ENCODE measurements at places on chromosomes 2 and 18.

- DNase-seq: no peak
Measured at GRCh38 chr2:21376864-21377263, 253.1 kb downstream of the TDRD15 start.

- no peak for DNase-seq
Measured at GRCh38 chr18:2618009-2618408, 37.5 kb upstream of the SMCHD1 start.

GRCh38 chr18:27400001-27400400 lies 214.9 kb upstream of the CHST9 start:
- DNase-seq: no peak

GRCh38 chr2:25294573-25295462 lies 46.9 kb downstream of the DNMT3A start:
- peak; percentile 58 for DNase-seq

DNA sequence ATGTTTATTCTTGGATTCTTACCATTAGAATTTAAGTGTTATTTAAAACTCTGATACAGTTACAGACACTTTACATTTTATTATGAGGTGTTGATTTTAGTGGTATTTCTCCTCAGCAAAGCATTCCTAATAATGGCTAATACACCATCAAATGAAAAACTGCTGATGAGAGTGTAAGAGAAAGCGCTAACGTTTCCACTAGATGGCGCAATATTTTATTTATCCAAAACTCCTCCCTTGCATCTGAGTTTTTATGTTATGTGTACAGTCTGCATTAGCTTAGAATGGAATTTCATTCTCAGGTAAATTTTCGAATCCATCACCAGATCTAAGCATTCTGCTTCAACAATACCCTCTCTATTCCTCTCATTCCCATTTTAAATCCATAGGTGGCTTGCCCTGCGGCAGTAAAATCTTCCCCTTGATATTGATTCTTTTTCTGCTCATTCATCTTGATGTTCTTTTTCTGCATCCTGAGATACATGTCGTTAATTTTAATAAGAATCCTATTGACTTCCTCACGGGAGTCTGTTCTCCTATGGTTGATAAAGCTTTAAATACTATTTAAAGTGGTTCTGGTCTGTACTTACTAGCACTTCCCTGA lies 53.9 kb downstream of the PRKRA start:
- no peak for DNase-seq

DNA sequence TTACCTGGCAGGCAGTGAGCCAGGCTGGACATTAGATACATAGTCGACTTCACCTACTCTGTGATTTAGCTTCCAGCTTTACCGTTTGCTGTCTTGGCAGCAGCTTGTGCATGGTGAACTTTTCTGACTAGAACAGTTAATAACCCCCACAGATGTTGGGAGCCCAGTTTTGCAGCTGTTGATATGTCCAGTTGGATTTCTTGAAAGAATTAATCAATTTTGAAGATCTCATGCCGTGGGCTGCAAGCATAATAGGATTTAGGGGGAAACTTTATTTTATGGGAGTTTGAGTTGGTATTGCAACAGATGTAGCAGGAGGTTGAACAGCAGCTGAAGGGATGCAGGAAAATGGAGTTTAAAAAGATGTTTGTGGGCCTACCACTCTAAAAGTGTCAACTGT lies 13.8 kb downstream of the MYO1B start:
- DNase-seq: no peak

DNA sequence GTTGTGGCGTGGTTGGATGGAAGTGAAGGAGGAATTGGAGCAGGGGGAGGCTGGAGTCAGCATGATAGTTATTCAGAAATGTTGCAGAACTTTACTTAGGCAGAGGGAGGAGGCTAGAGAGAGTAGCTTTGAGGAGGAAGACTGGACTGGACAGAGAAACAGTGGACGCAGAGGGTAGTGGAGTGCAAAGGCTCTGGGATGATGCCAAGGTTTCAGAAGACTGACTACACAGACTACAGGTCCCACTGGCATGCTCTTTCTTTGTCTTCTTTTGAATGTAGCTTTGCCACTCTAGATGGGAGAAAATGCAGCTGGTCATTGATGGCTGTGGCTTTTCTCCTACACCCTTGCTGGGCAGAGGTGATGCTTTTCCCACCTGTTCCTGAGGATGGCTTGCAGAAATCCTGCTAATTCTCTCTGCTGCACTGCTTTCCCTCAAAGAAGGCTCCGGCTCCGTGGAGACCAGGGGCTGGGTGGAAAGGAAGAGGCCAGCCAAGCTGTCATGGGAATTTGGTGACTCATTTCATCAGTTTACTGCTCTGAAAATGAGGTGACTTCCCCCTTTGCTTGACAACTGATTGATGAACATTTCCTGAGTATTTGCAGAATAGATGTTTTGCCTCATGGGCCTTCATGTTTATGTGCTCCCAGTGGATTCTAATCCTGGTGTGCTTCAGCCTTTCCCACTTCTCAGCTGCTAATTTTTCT lies 42.4 kb downstream of the MEIS1 start:
- DNase-seq: no peak

DNA sequence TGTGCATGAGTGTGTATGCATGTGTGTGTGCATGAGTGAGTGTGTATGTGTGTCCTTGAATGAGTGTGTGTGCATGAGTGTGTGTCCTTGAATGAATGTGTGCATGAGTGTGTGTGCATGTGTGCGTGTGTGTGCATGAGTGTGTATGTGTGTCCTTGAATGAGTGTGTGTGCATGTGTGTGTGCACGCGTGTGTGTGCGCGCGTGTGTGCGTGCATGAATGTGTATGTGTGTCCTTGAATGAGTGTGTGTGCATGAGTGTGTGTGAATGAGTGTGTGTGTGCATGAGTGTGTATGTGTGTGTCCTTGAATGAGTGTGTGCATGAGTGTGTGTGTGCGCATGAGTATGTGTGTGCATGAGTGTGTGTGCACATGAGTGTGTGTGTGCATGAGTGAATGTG lies 271.9 kb downstream of the RNF144A start:
- DNase-seq: no peak

- DNase-seq: no peak
Measured at GRCh38 chr2:30026091-30027055, 105.0 kb upstream of the ALK start.

GRCh38 chr18:68426731-68427315 lies 288.1 kb downstream of the TMX3 start:
- DNase-seq: no peak

- no peak for DNase-seq
Measured at GRCh38 chr2:44975571-44976450, 33.4 kb downstream of the SIX2 start.

DNA sequence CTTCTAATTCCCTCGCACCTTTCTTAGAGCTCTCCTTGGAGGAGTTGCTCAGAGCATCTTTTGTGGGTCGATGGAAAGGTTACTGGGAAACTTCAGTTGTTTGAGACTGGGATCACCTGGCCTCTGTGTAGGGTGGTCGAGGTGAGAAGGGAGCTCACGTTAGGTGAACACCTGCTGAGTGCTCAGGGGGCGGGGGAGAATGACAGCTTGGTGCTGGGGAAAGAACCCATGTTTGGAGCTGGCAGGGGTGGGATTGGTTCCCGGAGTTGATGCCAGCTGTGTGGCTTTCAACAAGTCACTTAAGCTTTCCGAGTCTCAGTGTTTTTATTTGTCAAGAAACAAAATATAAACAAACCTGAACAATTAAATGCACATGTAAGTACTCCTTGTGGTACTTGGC lies 122.3 kb downstream of the GLI2 start:
- no peak for DNase-seq

DNA sequence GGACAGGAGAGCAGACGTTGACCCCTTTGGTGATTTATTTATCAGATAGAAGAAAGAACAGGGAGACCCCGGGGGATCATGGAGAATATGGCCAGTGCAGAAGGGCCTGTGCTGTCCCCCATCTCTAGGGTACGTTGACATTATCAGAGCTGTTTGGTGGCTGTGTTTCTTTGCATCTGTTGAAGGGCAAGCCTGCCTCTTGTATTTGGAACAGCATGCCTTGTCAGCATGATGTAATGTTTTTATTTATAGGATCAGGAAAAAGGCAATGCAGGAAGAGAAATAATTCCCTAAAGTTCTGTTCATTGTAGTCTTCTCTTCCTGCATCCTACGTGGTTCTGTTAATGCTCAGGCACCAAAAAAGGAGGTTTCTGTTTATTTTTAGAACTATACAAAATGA lies 49.8 kb upstream of the CABYR start:
- DNase-seq: no peak

GRCh38 chr18:54224379-54225014 lies at the start of gene MBD2:
Gene MBD2, minus strand, starts transcription at chr18:54224669. Its CDS starts 110 bp downstream, at chr18:54224559.
- peak; percentile 84 for DNase-seq

DNA sequence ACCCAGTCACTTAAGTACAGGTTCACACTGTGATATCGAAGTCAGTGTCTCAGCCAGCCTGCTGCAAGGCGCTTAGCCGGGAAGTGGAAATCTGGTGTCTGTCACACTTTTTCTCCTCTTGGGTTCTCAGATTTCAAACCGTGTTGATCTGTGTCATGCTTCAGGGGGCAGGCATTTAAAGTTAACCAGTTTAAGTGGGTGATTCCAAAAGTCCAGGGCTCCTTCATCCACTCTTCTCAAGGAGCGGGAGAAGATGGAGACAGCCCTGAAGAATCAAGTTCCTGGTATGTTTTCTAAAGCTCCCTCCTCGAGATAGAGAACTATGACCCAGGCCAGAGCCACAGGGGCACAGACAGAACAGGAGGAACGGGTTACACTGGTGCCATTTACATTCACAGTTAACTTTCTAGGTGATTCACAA lies 331.7 kb downstream of the GBX2 start:
- DNase-seq: no peak

GRCh38 chr2:190891372-190891771 lies 10.8 kb downstream of the GLS start:
- no peak for DNase-seq

- DNase-seq: no peak
Measured at GRCh38 chr2:29345236-29345635, 230.0 kb downstream of the CLIP4 start.

DNA sequence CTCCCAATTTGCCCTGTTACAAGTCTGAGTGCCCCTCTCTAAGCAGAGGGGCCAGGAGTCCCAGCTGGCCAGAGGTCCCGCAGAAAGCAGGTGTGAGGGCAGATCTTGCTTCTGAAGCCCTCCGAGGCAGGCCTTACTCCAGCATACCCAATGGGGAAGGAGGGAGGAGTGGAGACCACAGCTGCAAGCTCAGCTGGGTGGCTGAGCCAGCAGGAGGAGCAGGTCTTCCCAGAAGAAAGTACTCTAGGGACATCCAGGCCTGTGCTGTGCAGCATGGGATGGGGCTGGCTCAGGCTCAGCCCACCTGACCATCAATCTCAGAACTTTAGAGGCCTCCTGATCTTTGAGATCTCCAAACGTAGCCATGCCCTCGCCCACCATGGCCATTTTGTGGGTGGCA lies 31.3 kb downstream of the PLB1 start:
- DNase-seq: no peak

DNA sequence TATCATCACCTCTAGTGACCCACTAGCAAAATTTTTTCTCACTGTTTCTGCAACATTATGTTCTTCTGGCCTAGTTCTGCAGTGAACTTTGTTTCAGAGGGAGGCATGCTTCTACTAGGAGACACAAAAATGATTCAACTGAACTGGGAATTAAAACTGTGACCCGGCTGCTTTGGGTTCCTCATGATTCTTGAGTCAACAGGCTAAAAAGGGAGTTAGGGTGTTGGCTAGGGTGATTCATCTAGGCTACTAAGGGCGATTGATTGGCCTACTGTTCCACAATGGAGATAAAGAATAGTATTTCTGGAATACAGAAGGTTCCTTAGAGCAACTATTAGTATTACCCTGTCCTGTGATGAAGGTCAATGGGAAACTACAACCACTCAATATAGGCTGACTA lies 179.5 kb downstream of the PPP1R1C start:
- DNase-seq: no peak

DNA sequence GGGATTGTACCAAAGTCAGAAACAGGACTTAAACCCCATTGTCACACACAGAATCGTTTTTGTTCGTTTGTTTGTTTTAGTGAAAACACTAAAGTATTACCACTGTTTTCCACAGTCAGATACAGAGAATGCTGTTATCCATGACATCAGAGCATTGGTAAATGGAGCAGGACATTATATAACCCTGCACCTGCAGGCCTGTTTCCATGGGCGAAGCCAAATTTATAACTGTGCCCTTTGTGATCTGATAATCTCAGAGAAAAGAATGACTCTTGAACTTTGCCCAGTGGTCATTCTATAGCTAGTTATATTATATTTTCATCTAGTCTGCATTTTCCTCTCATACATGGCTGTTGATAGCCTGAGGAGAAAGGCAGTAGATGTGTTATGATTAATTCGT lies 217.6 kb downstream of the TMEM182 start:
- no peak for DNase-seq

GRCh38 chr2:187943772-187944369 lies 347.8 kb upstream of the GULP1 start:
- DNase-seq: no peak

GRCh38 chr2:185130685-185131084 lies 532.4 kb downstream of the ZNF804A start:
- DNase-seq: no peak

DNA sequence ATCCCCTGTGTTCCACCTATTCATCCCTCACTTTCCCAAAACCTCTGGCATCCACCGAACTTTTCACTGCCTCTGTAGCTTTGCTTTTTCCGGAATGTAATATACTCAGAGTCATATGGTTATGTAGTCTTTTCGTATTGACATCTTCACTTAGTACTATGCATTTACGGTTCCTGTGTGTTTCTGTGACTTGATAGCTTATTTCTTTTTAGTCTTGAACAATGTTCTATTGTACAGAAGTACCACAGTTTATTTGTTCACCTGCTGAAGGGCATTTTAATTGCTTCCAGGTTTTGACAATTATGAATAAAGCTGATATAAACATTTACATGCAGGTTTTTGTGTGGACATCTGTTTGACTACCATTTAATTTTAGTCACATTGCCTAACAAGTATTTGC lies 154.7 kb upstream of the DOK6 start:
- DNase-seq: no peak

DNA sequence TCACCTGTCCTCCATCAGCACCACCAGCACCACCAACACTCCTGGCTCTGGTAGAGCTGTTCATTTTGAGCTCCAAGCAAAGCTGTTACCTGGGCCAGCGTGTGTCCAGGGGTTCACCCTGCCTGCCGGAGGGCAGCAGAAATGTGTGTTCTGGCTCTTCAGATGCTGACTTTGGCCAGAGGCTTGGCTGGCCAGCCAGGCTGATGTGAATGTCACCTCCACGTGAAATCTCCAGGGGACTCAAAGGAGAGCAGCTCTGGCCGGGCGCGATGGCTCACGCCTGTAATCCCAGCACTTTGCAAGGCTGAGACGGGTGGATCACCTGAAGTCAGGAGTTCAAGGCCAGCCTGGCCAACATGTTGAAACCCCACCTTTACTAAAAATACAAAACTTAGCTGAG lies 33.5 kb downstream of the CIB4 start:
- DNase-seq: no peak

DNA sequence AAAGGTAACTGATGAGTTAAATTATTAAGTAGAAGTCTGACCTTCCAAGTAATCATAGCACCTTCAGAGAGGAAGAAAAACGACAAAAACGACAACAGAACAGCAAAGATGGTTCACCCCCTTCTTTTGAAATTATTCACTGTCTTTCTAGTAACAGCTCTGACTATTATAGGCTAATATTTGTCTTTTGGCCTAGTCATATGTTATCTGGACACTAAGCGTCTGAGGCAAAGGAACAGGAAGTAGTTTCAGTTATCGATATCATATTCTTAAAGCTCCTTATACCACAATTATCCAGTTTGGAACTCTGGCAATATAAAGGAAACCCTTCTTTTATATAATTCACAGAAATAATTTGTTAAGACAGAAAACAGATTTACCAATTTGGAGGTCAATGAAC lies 27.6 kb upstream of the SLC40A1 start:
- DNase-seq: no peak
